ENCODE measurements at places on chromosomes 11 and 22.

DNA sequence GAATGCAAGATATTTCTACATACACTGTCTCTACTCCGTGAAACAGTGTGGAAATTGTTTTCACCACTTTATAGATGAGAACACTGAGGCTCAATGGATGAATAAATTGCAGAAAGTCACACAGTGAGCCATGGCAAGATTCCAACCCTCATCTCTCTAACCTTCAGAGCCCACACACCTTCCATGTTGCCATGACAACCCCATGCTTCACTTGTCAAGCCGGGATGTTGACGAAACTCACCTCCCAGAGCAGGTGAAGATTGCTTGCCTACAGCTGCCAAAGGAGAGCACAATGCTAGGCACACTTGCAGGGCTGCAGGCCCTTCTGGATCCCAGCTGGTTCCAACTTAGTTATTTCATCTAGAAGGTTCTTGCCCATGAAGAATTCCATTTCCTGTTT is 71.4 kb upstream of the SEZ6L start:
- DNase-seq = no peak

- no peak for DNase-seq
Observed at GRCh38 chr11:129969920-129970319, 32.7 kb downstream of the PRDM10 start.

DNA sequence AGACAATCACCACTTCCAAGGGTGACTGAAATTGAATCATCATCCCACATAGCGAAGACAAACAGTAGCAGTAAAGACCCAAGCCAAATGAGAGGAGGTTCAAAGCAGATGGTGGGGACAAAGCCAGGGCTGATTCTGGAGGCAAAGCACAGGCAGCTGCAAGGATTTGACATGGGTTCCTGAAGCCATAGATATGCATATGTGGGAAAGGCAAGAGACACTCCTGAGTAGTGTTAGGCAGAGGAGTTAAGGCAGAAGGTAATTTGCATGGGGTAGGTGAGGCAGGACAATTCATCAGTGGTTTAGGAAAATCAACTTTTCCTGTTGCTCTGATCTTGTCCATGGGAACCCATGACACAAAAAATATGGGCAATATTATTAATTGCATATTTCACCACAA is 462.8 kb downstream of the FAM181B start:
- DNase-seq = no peak

DNA sequence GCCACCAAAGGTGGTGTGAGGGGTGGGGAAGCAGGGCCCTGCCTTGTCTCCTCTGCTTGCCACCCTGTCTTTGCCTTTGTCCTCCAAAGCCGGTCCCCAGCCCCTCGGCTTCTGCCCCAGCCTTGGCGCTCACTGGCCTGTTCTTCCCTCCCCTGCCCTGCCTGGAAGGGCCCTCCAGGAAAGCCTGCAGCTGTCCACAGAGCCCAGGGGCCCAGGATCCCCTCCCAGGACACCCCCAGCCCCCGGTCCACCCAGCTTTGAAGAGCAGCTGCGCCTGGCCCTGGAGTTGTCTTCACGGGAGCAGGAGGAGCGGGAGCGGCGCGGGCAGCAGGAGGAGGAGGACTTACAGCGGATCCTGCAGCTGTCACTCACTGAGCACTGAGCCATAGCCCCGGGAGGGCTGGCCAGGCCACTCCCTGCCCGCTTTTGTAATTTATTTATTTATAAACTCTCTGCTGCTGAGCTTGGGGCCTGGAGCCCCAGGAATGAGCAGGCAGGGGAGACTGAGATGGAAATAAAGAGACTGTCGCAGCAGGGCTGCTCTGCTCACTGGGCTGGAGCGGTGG is 1.3 kb upstream of the SSH3 start:
- DNase-seq = no peak

GRCh38 chr22:36162127-36163034 is 1.8 kb upstream of the APOL3 start:
- no peak for DNase-seq

GRCh38 chr22:24503137-24503842 is 8.2 kb downstream of the UPB1 start:
- no peak for DNase-seq

DNA sequence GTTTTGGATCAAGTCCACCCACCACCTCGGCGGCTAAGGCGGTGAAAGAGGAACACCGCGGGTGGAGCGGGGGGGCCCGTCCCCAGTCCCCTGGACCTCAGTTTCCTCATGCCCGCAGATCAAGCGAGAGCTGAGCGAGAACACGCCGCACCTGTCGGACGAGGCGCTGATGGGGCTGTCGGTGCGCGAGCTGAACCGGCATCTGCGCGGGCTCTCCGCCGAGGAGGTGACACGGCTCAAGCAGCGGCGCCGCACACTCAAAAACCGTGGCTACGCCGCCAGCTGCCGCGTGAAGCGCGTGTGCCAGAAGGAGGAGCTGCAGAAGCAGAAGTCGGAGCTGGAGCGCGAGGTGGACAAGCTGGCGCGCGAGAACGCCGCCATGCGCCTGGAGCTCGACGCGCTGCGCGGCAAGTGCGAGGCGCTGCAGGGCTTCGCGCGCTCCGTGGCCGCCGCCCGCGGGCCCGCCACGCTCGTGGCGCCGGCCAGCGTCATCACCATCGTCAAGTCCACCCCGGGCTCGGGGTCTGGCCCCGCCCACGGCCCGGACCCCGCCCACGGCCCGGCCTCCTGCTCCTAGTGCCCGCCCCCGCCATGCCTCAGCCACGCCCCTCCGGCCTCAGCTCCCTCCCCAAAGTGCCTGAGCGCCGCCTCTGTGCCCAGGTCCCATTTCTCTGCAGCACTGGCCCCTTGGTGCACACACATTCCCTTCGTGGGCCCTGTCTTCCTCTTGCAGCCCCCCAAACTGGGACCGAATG is 12.7 kb downstream of the MAFF start:
- no peak for DNase-seq

- no peak for DNase-seq
Observed at GRCh38 chr22:20039683-20040325, 18.9 kb downstream of the TANGO2 start.

GRCh38 chr22:17158176-17158567 is 905 bp downstream of the HDHD5 start:
- no peak for DNase-seq

DNA sequence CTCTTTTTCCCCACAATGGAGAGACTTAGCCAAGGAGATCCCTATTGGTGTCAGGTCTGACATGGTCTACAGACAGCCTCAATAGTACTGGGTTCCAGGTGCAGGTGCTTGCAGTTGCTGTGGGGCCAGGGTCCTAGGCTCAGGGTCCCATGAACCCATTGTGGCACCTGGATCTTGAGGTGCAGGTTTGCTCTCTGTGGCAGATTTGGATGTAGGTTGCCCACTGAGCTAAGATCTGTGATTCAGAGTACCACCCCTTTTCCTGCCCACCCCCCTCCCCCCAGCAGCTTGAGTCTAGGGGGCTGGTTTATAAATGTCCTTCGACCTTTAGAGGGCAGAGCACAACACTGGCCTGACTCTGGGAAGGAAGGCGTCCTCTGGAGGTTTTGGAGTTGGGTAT is 147.0 kb downstream of the APIP start:
- DNase-seq = no peak

DNA sequence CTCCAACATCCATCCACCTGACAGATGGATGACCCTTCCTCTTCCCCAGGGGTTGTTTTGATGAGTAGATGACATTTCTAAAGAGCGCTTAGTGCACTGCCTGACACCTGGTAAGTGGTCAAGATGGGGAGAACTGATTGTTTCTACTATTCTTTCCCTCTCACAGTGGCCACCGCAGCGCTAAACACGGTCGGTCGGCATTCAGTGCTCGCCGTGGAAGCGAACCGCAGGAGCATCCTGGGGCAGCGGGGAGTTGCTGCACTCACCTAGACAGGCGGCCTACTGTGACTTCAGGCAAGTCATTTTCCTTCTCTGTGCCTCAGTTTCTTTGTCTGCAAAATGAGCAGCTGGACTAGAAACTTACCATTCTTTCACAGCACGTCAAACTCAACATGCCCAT is 5.0 kb upstream of the BEST1 start:
- no peak for DNase-seq

GRCh38 chr22:38874529-38875222 is 2.7 kb upstream of the CBX6 start:
- no peak for DNase-seq

DNA sequence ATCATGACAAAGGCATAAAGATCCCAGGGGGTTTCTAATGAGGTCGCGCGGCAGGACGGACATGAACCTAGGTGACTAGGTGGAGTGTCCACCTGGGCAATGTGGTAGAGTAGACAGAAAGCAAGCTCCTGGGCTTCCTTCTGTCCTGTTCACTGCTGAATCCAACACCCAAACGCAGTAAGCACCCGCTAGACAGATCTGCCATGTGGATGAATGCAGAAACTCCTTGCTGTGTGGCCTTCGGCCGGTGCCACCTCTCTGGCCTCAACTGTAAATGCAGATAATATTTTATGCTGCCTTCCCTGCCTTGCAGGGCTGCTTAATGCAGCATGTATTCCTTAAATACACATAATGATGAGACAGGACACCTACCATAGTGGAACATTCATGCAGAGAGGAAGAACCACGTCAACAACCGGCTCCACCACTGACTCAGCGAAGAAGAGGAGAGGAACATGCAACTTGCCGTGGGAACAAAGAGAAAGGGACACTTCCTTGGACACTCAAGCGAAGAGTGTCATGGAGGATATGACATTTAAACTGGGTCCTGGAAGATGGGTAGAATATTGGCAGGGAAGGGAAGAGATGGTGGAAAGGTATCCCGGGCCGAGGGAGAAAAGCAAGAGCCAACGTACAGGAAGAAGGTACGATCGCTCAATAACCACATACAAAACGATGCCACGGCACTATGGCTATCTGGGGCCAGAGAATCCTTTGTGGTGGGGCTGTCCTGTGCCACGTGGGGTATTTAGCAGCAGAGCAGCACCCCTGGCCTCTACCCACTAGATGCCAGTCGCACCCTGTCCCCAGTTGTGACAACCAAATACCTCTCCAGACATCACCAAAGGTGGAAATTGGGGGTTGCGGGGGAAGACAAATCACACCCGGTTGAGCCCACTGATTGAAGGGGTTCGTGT is 30.8 kb downstream of the MYH9 start:
- no peak for DNase-seq

GRCh38 chr11:134522782-134523570 is 110.9 kb upstream of the B3GAT1 start:
- no peak for DNase-seq

DNA sequence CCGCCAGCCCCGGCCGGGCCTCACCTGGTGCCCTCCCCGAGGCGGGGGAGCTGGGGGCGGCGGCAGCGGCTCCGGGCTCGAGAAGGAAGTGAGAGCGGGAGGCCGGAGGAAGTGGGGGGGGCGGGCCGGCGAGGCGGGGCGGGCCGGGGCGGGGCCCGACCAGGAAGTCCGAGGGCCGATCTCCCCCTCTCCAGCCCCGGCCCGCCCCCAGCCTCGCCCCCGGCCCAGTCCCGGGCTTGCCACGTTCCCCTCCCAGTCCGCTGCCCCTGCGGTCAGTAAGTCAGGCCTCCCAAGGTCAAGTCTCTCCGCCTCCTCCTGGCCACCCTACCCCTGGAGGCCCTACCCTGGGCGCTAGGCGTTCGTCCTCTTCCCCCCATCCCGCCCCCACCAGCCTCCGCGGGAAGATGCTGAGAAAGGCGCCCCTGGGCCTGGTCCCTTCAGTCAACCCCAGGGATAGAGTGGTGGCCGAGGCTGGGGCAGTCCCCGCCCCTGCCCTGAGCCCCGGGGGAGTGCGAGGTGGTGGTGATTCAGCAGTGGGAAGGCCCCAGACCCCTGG is at the start of gene RHOG:
Gene RHOG (minus strand): TSS at position 90 of the 556 bp plus-strand sequence. CDS start 12,821 bp downstream, outside the sequence.
- no peak for DNase-seq

GRCh38 chr11:107695446-107695845 is 16.4 kb downstream of the SLN start:
- DNase-seq = no peak

- DNase-seq = no peak
Observed at GRCh38 chr11:121328176-121328966, 35.8 kb downstream of the SC5D start.

DNA sequence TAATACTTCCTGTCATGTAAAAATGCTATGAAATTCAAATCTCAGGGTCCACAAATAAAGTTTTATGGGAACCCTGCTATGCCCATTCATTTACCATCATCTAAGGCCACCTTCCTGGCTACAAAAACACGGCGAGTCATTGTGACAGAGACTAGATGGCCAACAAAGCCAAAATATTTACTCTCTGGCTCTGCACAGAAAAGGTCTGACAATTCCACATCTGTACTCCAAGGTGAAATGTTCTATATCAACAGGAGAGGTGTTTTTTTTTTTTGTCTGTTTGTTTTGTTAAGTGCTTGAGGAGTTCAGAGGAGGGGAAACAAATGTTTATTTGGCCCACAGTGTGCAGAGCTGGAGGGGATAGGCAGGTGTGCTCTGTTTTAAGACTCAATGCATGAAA is 18.6 kb upstream of the TMA7B start:
- DNase-seq = no peak

GRCh38 chr11:704781-705645 is 1.0 kb upstream of the EPS8L2 start:
- DNase-seq = no peak

- DNase-seq = no peak
Observed at GRCh38 chr11:27100534-27100933, 59.9 kb downstream of the BBOX1 start.

DNA sequence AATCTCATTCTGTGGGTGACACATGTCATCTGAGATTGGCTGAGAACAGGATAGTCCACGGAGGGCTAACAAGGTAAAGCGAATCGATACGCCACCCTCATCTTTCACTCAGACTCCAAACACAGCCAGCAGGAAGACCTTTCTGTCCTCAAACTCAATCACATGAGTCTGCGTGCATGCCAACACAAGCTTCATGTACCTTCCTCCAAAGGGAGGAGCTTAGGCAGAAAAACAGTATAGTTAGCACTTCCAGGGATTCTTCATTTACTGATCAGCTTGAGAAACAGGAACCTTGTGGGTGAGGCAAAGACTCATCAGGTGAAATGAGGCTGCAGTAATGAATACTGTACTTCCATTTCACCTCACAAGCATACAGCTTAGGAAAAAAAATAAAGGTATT is 767.1 kb upstream of the API5 start:
- DNase-seq = no peak

DNA sequence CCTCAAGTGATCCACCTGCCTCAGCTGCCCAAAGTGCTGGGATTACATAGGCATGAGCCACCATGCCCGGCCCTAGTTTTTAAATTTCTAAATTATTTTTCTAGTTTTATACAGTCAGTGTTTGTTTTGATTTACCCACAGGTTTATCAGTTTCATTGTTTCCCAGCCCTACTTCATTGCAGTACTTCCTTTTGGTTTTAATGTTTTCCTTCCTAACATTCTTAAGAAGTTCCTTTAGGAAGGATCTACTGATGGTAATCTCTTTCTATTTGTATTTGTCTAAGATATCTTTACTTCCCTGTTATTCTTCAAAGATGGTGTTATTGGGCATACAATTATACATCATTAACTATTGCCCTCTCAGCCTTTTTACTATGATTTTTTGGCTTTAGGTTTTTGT is 4.9 kb upstream of the EXT2 start:
- DNase-seq = no peak

- DNase-seq = no peak
Observed at GRCh38 chr22:45984316-45984916, 7.5 kb upstream of the WNT7B start.

DNA sequence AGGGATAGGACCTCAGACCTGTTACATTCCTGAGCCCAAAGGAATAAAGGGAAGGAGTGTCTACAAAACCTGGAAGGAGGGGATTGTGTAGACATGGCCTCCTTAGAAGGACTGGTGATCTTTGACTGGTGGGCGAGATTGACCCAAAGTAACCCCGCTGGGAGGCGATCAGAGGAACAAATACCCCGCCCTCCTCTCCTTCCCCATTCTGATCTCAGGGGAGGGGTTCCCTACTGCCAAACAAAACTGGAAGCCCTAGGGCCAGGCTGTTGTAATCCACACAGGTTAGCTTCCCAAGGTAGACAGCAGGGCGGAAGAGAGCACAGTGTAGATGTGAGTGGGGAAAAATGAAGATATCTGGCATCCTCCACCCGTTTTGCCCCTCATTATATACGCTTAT is 24.7 kb downstream of the NCF4 start:
- no peak for DNase-seq

All from cortex of kidney (tissue), 1 donor.